ENCODE measurements at places on chromosomes 16 and 17.

- DNase-seq = peak; percentile 52
Observed at GRCh38 chr17:76716146-76716838, 5.5 kb upstream of the MXRA7 start.

- DNase-seq = no peak
Observed at GRCh38 chr16:89007371-89008249, 30.6 kb upstream of the CBFA2T3 start.

GRCh38 chr16:11224894-11225676 lies 30.9 kb downstream of the SOCS1 start:
- no peak for DNase-seq

DNA sequence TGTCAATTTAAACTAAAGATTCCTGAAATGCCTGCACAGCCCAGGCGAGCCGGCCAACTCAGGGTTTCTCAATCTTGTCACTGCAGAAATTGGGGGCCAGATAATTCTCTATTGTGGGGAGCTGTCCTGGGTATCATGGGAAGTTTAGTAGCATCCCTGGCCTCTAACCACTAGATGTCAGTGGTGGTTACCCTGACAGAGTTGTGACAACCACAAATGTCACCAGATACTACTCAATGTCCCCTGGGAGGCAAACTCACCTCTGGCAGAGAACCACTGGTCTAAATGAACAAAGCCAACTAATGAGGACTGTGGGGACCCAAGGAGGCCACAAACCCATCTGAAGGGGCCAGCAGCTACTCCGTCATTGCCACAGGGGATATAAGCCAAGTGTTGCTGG lies 90.9 kb downstream of the MYH11 start:
- peak; percentile 80 for DNase-seq

DNA sequence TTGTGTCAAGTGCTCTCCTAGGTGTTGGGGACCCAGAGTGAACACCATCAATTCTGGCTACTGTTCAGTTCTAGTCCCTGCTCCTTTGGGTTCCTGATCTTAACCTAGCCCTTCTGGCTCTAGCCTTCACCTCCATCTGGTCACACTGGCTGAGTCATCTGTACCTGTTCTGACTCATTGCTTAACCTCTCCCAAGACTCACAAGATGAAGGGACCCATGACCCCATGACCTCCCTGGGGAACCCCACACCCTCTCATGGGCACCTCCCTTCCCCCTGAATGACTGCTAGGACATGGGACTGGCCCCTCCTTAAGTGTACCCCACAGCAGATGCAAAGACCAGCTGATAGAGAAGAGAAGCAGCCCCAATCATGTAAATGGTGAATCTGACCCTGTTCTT lies 345.8 kb upstream of the CDH5 start:
- DNase-seq = no peak

- DNase-seq = no peak
Observed at GRCh38 chr17:82152556-82153294, 54.7 kb upstream of the FASN start.

DNA sequence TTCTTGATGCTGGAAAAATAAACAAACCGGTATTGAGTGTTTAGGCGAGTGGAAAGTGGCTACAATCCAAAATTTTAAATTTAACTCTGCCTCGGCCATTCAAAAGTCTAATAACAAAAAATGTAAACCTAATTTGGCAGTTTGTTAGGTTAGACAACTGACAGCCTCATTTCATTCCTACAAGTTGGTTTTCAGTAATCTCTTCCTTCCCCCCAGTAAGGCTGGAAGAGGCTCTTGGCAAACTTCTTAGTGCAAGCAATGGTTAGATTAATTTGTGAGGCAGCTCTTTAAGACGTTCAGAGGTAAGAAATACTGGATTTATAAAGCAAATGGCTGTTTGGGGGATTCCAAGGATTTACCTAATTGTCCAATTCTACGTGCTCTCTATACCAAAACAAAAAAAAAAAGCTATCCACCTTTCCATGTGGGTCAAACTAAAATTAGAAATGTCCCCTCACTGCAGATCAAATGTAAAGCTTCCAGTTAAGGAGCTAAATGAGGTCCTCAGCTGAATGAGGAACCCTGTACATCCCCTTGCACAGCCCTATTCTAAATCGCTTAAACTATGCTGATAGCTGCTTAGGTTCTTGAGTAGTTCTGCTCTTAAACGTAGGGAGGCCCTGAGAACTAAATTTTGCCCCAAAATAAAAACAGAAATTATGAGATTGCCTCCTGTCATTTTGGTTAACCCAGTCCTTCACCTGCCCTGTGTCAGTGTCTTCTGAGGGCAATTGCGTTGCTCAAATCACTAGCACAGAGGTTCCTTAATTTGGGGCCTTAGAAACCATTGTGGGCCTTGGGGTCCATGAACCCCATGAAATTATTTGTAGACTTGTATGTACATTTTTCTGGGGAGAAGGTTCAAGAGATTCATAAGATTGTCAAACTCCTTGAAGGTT lies 2.9 kb downstream of the HEXIM1 start:
- no peak for DNase-seq

GRCh38 chr17:50765454-50766221 lies 1.7 kb downstream of the ANKRD40CL start:
- DNase-seq = no peak

DNA sequence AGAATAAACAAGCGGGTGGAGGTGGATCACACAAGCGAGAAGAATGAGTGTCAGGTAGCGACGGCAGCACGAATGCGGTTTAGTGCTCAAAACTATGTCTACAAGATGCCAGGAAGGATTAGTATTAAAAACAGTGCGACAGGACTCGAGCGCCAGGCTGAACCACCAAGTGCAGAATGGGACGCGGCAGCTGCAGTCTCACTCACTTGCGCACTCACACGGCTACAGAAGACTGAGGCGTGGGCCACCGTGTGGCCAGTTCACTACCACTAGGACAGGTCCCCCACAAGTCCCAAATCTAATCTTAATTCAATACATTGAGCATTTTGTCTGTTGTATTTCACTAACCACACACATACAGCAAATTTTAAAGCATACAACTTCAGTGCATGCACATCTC lies 35.7 kb upstream of the TRAP1 start:
- no peak for DNase-seq

DNA sequence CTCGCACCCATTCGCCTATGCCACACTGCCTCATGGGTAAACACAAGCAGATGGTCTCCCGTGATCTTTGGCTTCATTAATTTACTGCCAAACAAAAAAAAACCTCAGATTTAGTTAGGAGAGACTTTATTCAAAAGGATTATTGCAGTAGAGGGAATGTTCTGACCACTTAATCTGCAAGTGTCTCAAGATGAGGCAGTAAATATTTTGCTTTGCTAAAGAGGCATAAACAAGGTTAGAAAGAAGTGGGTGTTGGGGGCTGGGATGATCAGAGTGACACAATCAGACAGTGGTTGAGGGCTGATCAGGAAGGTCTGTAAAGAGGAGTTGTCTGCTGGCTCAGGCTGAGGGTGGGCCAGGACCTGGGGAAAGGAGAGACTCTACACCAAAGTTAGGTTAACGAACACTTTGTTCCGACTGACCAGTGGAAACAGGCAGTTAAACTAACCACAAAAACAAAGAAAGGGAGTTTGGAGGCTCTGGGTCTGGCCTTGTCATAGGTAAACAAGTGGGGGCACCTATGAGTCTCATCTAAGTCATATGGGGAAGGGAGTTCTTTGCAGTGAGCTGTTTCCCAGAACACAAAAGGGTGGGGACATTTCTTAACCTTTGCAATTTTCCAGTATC lies 28.5 kb downstream of the HSD17B2 start:
- DNase-seq = no peak

GRCh38 chr16:23803591-23804123 lies 32.1 kb upstream of the PRKCB start:
- DNase-seq = peak; percentile 24

DNA sequence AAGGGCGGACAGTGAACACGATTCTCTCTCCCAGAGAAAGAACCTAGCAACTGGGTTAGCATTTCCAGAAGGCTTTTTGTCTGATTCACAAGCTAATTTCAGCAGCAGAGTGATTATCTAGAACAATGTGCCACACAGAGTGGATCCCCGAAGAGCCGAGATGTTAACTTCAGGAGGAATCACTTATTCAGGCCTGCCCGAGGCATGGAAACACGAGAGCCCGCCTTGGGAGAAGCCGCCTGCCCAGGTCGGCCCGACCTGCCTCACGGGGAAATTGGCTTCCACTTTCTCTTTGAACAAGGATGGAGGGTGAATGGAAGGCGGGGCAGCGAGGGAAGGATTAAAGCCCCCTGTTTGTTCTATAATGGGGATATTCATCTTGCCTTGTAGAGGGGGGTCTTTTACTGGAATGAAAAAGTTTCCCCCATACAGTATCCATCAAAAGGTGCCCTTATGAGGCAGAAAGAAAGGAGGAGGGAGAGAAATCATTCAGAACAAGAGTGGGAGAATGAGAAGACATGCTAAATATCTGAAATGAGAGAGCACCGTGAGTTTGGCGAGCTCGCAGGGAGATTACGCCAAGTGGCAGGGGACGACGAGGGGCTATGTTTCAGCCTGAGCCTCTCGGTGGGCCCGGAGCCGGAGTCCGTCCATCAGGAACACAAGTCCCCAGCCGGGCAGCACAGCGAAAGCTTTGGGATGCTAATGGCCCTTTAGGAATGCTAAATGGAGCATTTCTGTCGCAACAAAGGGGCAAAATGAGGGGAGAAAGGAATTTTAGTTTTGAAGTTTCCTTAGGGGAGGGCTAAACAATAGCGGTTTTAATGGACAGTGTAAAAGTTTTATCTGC lies 33.0 kb downstream of the NTN1 start:
- DNase-seq = no peak
